ENCODE measurements at places on chromosomes 6 and 20.
A peak's percentile ranks its signal among the peaks of the same experiment; 100 is the strongest.

DNA sequence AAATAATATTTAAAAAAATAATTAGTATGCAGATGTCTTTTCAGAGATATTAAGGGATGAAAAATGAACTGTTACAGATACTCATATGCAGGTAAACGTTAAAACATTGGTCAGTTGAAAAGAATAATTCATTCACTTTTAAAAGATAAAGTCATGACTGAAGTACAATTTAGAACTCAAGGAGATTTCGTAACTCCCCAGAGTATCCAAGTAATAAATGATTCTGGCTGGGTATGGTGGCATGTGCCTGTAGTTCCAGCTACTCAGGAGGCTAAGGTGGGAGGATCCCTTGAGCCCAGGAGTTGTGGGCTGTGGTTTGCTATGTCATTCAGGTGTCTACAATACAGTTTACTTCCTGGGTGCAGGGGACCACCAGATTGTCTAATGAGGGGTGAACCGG is 122.3 kb upstream of the TMEM181 start:
- DNase-seq: no peak

DNA sequence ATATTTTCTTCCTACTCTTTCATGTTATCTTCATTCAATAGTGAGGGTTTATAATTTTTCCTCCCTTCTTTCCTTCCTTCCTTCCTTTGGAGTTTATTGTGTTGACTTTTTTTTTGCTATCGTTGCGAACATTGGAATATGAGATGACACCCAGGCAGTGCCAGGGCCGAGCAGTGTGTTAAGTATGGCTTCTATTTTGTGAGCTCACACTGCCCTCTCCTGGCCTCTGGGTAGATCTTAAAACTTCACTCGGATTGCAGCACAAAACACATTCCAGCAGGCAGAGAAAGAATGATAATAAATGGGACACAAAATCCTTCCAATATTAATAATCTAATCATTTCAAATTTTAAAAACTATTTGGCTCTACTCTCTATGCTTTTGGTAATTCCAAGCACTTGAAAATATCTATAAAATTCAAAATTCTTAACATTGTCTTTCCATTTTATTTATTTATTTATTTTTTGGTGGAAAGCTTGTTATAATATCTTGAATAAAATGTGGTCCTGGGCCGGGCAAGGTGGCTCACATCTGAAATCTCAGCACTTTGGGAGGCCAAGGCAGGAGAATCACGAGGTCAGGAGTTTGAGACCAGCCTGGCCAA is 147.4 kb upstream of the OLIG3 start:
- peak; percentile 13 for DNase-seq

- peak; percentile 57 for DNase-seq
These were observed 36.7 kb upstream of the AAR2 start for GRCh38 chr20:36199345-36200257.

- no peak for DNase-seq
These were observed 57.5 kb downstream of the MYLK4 start for GRCh38 chr6:2693231-2693630.

GRCh38 chr6:161074496-161075121 is 83.0 kb downstream of the MAP3K4 start:
- DNase-seq: no peak

DNA sequence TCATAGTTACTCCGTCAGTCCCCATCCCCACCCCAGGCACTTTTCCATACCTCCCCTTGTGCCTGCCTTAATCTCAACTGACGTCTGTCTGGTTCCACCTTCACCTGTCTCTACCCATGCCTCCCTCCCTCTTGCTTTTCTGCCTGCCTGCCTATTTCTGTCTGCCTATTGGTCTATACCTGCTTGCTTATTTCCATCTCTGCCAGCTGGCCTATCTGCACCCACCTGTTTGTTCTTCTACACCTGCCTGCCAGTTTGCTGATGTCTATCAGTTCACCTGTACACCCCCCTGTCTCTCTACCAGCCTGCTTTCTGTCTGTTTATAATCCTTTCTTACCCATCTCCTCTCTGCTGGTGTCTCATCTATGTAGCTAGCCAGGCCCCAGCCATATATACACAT is 87.5 kb downstream of the RALGAPA2 start:
- no peak for DNase-seq

DNA sequence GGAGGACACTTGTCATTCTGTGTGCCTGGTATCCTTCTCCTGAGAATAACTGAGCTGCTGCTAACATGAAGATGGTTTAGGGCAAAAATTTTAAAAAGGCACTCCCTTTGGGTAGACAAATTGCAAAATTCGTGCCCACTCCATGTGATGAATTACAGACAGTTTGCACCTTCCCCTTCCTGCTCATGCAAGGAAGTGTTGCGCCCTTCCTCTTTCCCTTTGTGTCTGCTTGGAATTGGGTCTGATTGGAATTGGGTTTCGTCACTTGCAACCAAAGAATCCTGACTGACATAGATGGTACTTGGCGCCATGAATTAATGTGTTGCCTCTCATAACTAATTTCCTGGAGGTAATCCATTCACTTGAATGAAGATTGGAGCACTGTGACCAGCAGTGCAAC is 62.3 kb upstream of the SHLD1 start:
- no peak for DNase-seq

DNA sequence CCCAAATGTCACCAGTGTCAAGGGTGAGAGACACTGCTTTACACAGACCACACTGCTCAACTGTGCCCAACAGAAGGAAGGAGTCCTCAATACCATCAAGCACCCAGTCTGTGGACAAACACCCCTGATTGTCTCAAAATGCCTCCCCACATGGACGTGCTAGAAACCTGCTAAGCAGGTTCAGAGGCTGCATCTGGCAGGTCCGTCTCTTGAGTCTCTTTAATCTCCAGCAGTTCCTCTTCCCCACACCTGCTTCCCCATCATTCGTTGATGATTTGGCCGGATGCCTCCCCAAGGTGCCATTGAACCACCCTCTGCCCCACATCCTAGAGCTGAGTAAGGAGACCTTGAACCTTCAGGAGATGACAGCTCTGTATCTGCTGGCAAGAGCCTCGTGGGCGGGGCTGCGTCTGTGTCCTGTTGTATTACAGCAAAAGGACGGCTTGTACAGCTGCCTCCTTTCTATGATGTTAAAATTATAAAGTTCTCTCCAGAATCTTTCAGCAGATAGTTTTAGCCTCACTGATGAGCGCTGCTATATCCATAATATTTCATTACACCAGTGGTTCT is 179.2 kb downstream of the PREX1 start:
- DNase-seq: no peak

DNA sequence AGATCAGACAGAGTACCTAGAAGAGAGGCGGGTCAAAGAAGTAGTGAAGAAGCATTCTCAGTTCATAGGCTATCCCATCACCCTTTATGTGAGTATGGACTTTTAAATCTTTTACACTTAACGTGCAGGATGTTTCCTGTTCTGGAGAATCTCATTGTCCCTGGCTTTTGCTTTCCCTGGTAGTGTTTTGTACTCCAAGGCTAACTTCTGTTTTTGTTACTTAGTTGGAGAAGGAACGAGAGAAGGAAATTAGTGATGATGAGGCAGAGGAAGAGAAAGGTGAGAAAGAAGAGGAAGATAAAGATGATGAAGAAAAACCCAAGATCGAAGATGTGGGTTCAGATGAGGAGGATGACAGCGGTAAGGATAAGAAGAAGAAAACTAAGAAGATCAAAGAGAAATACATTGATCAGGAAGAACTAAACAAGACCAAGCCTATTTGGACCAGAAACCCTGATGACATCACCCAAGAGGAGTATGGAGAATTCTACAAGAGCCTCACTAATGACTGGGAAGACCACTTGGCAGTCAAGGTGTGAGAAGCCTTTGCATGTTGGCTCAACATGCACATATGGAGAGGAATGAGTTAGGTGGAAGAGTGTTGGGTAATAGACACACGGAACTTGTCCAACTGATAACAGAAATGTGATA is 3.3 kb downstream of the HSP90AB1 start:
- DNase-seq: no peak
